Midbrain (tissue), 1 donor: ENCODE measurements at places on chromosomes 7 and 10.

GRCh38 chr10:123567984-123568739 is 98.0 kb upstream of the GPR26 start:
- DNase-seq: no peak

DNA sequence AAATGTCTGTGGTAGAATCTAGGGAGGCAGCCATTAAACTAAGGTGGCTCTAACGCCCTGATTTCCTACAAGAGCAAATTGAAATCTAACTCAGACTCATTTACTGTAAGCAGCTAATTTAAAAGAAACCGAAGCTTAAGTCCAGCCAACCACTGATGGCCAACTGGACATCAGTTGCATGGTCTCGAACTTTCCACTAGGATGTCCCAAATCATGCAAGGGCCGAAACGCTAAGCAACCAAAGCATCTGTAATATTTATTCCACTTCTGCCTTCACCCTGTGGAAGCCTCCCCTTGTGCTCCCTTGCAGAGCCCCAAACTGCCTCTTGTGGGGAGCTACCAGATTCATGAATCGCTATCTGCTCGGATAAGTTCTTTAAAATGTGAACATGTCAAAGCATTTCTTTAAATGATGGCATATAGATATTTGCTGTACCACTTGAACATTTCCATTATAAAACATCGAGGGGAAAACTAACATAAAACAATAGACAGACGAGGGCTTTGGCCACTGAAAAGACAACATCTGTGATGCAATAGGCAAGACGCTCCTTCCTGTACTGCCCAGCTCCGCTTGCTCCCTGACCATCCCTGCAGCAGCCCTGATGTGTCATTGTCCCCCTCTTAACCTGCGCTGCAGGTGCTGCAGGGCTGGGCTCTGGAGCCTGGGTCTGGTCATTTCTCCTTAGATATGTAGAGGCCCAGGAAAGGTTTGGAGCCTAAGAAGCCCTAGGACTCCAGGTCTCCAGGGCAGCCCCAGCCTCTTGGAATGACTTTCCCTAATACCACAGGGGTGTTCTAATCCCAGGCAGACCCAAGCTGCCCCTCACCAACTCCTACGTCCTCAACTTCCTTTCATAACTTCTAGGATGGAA is 2.9 kb upstream of the RBP3 start:
- DNase-seq: no peak

GRCh38 chr10:74040200-74041126 is 42.5 kb downstream of the VCL start:
- no peak for DNase-seq

DNA sequence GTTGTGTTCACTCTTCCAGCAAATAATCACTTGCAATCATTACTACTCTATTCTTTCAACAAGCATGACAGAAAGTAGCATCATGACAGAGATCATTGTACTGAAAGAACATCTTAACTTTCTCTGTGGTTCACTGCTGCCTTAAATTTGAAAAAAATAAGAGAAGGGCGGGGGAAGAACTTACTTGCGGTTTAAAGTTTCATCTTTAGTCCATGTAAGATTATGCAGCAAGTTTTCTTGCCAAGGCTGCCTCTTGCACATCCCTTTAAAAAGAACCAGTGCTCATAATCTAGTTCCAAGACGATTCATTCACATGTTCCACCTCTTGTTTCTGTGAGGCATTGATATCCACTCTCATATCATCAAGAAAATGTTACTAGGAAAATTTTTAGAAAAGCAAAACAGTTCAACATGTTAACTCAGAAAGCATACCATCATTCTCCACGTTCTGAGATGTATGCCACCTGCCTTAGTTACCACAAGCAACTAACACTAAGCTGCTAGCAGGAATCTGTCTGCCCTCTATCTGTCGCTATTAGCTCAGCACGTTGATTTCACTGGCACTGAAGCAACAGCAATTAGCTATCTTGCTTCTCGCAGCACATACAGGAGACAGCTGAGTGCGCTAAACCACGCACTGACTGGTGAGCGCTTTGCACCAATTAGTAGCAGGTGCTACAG is at the start of gene PCDH15:
Gene PCDH15 (minus strand): TSS at position 491 of the 681 bp plus-strand sequence. CDS start 136,969 bp downstream, outside the sequence.
- peak; percentile 63 for DNase-seq

DNA sequence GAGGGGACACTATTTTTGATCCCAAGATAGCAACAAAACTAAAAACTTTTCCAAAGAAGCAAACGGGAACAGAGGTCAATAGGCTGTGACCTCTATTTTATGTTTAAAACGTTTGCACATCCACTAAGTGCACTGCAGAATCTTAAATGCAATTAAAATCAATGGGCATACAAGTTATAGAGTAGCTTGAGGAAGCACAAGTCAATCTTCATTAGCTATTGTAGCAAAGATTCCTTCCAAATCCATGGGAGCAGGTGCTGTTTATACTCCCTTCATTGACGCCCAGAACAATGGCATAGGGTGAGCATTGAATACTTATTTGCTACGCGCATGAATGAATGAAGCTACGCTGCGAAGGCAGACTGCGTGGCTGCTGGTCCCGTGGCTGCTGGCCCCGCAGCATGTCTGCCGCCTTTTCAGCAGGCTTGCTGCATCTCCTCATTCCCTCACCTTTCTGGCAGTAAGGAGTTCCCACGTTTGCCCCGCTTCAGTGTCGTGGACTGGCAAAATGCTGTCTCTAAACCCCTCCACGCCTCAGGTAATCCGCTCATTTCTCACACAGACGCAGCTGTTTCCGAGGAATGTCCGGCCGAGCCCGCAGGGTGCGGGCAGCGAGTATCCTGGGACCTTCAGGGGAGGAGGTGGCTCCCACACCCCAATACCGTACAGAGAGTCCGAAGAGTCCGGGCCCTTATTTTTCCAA is 754 bp upstream of the PHYHIPL start:
- peak; percentile 51 for DNase-seq

DNA sequence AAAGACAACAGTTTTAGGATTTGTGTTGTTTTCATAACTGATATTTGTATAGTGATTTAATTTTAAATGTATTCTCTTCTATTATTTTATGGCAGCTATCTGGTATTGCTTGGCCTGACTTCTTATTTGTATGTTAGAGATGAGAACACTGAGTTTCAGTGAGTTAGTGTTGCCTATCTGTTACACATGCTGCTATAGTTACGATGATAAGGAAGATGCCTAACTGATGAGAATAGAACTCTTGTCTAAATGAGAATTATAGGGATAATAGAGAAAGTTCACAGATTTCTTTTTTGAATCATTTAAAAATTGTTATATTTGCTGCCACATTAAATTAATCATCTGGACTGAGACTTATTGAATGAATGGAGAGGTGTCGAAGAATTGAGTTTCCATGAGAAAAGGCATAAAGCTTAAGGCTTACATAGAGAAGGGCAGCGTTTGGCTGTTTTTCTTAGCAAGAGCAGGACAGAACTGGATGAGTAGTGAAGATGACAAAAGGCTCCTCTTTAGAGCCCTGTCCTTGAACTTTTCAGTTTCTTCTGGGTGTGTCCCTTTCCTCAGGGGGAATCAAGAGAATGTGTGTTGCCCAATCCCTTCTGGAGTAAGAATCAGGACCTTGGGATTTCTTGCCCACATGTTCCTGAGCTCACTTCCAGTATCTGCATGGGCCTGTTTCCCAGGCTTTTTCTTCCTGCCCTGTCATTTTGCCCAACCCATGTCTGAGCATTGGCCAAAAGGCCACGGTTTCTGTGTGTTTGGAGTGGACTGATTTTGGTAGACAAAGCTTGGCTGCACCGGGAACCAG is 195.6 kb upstream of the CSTF2T start:
- DNase-seq: no peak

DNA sequence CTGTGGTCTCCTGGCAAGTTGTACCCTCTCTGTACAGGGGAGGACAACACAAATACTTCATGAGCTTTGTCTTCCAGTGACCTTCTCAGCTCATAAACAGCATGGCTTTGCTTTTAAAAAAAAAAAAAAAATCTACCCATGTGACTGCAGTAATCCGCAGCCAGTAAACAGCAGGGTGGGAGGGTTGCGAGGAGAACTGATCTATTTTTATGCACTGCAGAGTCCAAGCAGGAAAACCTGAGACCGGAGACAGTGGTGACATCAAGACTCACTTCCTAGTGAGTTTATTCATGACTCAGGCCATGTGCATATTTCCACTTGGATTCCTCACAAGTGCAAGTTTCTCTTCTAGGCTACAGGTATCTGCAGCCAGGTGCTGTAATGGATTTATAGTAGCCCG is 127.9 kb downstream of the NRF1 start:
- DNase-seq: no peak

- DNase-seq: no peak
Observed at GRCh38 chr10:92082583-92083280, 159.2 kb downstream of the BTAF1 start.

DNA sequence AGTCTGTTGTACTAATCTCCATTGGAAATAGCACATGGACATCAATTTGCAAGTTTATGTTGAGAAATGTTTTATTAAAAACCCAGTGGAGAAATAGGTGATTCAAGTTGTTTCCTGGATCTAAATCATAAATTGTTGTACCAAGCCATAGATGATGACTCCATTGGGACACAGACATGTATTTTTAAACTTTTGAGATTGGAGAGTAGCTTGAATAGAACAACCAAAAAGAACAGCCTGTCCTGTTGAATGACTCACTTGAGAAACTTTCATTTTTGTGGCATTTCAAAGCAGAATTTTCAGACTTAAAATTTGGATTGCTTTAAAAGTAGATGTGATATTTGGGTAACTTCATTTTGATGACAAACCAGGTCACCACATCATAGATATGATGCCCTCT is 197.5 kb downstream of the GPAM start:
- no peak for DNase-seq

DNA sequence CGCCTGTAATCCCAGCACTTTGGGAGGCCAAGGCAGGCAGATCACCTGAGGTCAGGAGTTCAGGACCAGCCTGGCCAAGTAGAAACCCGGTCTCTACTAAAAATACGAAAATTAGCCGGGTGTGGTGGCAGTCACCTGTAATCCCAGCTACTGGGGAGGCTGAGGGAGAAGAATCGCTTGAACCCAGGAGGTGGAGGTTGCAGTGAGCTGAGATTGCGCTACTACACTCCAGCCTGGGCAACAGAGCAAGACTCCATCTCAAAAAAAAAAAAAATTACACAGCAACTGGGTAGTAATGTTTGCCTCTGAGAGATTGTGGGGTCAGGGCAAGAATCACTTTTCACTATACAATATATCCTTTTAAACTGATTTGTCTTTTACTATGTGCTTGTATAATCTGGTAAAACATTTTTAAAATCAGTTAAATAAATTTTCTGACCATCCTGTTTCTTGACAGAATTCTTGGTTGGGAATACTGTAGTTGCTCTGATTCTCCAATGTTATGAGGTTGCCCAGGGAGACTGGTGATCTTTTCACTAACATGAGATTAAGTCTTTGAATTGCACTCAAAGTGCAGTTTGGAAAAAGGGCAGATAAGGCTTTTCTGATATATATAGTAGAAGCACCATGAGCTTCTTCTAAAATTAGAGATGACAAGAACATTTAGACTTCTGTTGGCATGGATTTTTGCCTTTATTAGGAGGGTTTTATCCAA is 1.5 kb downstream of the ENTPD7 start:
- DNase-seq: no peak

DNA sequence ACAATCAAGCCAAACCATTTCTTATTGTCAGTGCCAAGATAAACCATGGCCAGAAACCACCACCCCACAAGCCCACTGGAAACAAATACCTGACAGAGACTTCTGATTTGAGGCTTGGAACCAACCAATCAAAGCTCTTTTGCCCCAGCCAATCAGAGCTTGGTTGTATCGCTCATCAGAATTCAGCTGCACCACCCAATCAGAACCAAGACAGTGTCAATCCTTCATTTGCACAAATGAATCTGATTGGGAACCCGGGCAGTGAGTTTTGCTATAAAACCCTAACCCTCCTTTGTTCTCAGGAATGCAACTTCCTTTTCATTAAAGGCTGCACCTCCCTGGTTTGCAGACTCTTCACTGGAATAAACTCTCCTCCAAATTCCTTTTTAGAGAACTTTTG is 87.4 kb downstream of the ELAPOR2 start:
- DNase-seq: no peak

DNA sequence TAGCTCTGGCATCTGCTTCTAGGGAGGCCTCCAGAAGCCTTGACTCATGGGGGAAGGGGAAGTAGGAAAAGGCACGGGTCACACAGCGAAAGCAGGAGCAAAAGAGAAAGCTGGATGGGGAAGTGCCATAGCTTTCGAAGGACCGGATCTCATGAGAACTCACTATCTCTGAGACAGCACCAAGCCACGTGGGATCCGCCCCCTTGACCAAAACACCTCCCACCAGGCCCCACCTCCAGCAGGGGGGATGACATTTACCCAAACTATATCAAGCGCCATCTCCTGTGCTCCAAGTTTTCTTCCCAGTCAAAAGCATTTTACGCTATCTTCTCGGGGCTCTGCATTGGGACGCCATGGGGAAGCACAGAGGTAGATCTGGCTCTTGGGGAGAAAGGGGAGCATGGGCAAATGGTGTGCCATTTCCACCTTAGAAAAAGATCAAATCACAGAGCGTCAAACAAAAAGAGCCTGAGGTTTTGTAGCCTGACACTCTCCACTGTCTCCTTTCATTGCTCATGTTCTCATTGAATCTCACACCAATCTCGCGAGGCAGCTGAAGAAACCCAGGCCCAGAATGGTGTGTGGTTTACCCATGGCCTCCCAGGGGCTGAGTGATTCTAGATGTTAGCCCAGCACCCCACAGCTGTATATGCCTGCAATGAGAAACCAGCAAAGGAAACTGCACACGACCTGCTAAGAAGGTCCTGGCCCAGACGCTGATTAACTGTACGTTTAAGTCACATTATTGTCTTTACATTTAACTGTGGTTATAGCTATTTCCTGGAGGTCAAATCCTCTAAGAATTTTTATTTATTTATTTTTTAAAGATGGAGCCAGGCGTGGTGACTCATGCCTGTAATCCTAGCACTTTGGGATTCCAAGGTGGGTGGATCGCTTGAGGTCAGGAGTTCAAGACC is 8.1 kb upstream of the OLAH start:
- DNase-seq: peak; percentile 18

DNA sequence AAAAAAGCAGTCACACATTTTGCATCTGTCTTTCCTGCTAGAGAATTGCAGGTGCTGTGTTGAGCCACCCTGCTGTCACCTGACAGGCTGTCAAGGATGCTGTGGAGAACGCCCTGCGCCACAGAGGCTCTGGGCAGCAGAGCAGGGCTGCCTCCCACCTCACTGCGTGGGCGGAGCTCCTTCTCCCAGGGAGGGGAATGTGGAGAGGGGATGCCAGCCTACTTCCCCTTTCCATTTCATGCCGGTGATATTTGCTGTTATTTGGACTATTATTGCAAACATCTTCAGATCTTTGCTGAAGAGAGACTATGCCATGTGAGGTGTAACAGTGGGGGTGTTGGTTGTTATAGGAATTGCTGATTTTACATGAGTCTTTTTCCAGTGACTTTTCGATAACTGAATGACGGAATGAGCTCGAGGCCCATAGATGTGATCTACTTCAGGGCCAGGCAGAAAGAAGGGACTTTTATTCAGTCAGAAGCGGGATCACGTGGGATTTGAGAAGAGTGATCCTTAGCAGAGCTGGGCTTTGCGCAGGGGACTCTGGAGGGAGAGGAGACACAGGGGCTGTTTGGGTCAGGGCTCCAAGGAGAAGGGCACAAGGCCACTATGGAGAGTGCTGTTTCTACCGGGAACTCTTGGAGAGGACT is 13.6 kb upstream of the PRKAG2 start:
- DNase-seq: no peak

GRCh38 chr10:59901470-59901869 is 4.9 kb downstream of the CCDC6 start:
- no peak for DNase-seq

GRCh38 chr7:39527951-39528350 is 38.3 kb upstream of the YAE1 start:
- DNase-seq: no peak
